ENCODE measurements at places on chromosomes 7 and 10.

DNA sequence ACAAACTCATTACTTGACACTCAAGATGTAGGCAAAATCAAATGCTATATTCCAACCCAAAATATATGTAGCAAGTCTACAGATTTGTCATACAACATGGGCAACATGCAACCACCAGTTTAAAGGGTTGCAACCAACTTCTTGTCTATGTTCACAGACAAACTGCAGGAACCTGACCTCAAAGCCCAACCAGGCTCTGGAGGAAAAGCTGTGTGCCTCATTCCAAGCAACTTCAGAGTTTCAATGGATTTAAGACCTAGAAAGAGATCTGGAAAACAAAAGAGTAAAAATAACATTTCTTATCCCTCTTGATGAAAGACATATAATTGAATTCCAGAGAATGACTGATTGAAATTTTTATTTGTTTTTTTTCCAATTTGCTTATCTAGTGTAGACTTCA is 300.5 kb upstream of the ETV1 start:
- no peaks in the 10 kb centered on the region for H3K4me1 ChIP-seq
- no peak overlapping the region for H3K4me3 ChIP-seq
- no peak for DNase-seq

DNA sequence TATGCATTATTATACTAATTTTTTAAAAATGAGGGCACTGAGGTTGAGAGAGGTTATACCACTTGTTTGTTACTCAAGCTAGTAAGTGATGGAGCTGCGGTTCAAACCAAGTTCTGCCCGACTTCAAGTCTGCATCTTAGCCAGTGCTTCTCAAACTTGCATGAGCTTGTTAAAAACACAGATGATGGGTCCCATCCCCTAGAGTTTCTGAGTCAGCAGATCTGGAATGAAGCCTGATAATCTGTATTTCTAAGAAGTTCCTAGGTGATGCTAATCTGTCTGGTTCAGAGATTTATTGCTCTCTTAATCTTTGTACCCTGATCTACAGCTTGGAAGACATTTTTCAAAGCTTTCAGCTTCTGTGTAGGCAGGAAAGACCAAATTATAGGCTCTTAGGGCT is 67.7 kb upstream of the CC2D2B start:
- no peak for DNase-seq
- H3K27ac ChIP-seq: no peak overlapping the region
- H3K4me3 ChIP-seq: no peak overlapping the region
- H3K4me1 ChIP-seq: no peaks in the 10 kb centered on the region
- H3K27me3 ChIP-seq: no peaks in the 10 kb centered on the region
- H3K36me3 ChIP-seq: peaks cover 2% of the 10 kb centered on the region

- H3K36me3 ChIP-seq: no peaks in the 10 kb centered on the region
- no peak overlapping the region for H3K27ac ChIP-seq
- no peaks in the 10 kb centered on the region for H3K27me3 ChIP-seq
- no peak overlapping the region for H3K4me3 ChIP-seq
Observed at GRCh38 chr7:2993868-2994267, 49.8 kb downstream of the CARD11 start.

GRCh38 chr10:35342183-35342753 is 6.0 kb downstream of the CCNY start:
- peaks cover 2% of the 10 kb centered on the region for H3K4me1 ChIP-seq
- H3K27me3 ChIP-seq: no peaks in the 10 kb centered on the region
- no peak for DNase-seq
- no peak overlapping the region for H3K4me3 ChIP-seq
- H3K27ac ChIP-seq: no peak overlapping the region

DNA sequence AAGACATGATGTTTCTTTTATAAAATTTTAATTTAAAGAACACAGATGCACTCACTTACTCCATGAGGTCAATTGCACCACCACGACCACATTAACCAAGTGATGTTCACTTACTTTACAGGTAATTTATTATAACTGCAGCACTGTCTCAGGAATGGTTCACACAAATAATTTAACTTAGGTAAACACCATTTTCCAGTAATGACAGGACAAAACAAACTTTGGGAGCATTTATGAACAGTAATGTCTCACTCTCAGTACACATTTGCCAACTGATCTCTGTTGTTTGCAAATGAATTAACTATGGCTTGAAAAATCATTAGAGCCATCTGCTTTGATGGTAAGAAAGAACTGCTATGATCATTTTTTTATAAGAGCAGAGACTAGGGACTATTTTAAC is 150.4 kb downstream of the ETV1 start:
- H3K27me3 ChIP-seq: no peaks in the 10 kb centered on the region
- H3K36me3 ChIP-seq: no peaks in the 10 kb centered on the region
- H3K4me3 ChIP-seq: no peak overlapping the region
- H3K27ac ChIP-seq: no peak overlapping the region
- no peaks in the 10 kb centered on the region for H3K4me1 ChIP-seq

GRCh38 chr7:123748734-123749536 is at the start of gene WASL:
Gene WASL, minus strand, starts transcription at chr7:123749003. Its CDS starts 269 bp downstream, at chr7:123748734.
- peak; percentile 98 for DNase-seq
- no peaks in the 10 kb centered on the region for H3K36me3 ChIP-seq
- H3K4me1 ChIP-seq: peaks cover 4% of the 10 kb centered on the region
- peak within 1 kb of the TSS; percentile 99 for H3K27ac ChIP-seq
- no peaks in the 10 kb centered on the region for H3K27me3 ChIP-seq

DNA sequence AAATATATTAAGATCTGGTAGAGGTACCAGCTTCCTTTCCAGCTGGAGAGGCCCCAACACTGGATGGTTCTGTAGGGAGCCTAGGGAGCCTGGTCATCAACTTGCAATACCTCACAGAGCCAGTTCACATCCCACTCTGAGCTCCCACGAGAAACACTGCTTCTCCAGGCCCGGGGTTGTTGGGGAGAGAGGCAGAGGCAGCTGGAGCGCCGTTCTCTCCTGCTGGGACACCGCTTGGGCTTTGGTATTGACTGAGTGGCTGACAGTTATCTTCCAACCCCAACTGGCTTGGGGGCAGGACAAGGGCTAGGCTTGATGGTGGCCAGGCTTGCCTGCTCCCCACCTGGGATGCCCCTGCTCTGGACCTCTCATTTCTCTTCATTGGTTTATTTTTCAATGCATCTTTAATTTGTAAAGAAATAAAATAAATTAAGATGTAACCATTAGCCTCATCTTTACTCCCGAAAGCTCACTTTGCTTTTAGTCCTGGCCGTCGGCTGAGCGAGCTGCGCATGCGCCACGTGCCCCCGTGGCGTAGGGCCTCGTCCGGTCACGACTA is 10.0 kb upstream of the CHCHD1 start:
- DNase-seq: peak; percentile 98
- H3K27ac ChIP-seq: peak overlapping the region; percentile 88
- no peaks in the 10 kb centered on the region for H3K27me3 ChIP-seq

GRCh38 chr10:31832261-31832660 is 96.4 kb downstream of the ARHGAP12 start:
- no peaks in the 10 kb centered on the region for H3K4me1 ChIP-seq
- no peaks in the 10 kb centered on the region for H3K36me3 ChIP-seq
- no peak overlapping the region for H3K4me3 ChIP-seq
- no peak overlapping the region for H3K27ac ChIP-seq
- DNase-seq: no peak

DNA sequence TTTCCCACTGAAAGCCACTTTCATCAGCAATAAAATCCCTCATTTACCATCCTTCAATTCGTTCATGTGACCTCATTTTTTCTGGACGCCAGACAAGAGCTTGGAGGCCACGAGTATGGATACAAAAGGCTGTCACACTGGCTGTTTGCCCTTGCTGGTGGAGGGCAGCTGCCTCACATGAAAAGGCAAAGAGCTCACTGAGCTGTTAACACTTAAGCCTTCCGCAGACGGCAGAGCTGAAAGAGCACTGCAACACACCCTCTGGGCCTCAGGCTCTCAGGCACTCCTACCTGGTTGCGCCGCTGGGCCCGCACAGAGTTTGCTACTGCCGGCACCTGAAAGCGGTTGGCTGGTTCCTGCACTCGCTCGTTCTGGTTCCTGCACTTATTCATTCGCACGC is 193.5 kb downstream of the CFTR start:
- no peaks in the 10 kb centered on the region for H3K36me3 ChIP-seq
- no peaks in the 10 kb centered on the region for H3K4me1 ChIP-seq
- H3K4me3 ChIP-seq: no peak overlapping the region
- no peaks in the 10 kb centered on the region for H3K27me3 ChIP-seq

GRCh38 chr10:33274096-33274785 is 60.2 kb downstream of the NRP1 start:
- no peak for DNase-seq
- peaks cover 11% of the 10 kb centered on the region for H3K4me1 ChIP-seq
- H3K4me3 ChIP-seq: no peak overlapping the region
- H3K36me3 ChIP-seq: no peaks in the 10 kb centered on the region
- H3K27ac ChIP-seq: peak overlapping the region; percentile 77
- H3K27me3 ChIP-seq: no peaks in the 10 kb centered on the region
